ENCODE measurements at places on chromosomes 11 and 22. TPM values are rescaled to one million over a fixed set of nuclear protein-coding genes. Genes with fewer than 3 reads are reported as not detected.

- DNase-seq, result no peak
Measured at GRCh38 chr11:120255519-120255866, 15.6 kb downstream of the POU2F3 start.

The CXCR5 gene
- total RNA-seq, result 0.14 TPM

- no peak for DNase-seq
Measured at GRCh38 chr22:32605576-32605975, 131.0 kb downstream of the FBXO7 start.

DNA sequence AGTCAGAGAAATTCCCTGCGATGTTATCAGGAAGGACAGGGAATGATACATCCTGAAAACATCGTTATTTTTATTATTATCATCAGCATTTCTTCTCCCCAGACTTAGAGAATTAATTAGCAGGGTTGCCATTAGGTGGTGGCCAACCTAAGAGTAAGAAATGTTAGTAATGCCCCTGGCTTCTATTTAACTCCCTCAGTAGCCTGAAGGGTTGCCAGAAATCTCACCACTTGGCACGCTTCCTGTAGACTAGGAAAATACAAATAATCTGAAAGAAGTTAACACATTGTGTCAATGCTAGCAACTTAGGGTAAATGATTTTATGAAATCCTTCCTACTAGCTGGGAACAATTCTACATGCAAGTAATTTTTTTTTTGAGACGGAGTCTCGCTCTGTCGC lies 45.5 kb downstream of the ENDOD1 start:
- no peak for DNase-seq

The B4GAT1 gene
- total RNA-seq, result 22.3 TPM

The APOC3 gene
- not detected for total RNA-seq

- DNase-seq, result no peak
Measured at GRCh38 chr11:20021771-20022362, 138.4 kb downstream of the DBX1 start.

DNA sequence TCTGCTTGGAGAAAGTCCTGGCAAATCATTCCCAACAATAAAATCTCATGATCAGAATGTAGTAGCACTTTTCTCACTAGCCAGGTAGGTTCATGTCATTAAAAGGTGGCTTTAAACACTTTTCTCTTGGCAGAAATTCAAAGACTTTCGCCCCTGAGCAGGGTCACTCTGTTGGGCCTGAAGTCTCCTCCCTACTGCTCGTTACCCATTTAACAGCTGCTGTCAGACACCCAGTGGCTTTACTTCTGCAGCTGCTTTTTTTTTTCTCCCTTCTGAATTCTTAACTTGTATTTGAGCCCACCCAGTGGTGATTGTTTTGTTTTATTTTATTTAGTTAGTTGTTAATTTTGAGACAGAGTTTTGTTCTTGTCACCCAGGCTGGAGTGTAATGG lies 25.0 kb downstream of the ARHGAP8 start:
- no peak for DNase-seq

The C11orf86 gene
- total RNA-seq, result not detected
